ENCODE measurements at places on chromosomes 5 and 9.

DNA sequence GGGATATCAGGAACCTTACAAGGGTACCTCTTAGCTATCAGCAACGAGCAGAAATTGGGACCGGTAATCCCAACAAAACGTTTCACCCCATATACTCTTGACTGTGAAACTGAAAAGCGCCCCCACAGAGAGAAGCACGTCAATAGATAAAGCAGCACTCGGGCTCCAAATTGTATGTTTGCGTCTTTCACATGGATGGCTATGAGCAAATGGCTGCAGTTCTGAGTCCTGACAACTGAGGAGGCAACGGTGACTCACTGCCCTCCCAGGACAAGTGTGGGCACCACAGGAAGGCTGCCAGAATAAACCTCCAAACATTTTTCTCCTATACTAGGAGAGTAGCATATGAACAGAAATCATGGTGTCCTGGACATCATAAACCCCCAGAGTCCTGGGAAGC is 36.6 kb downstream of the SEMA4D start:
- DNase-seq: no peak

DNA sequence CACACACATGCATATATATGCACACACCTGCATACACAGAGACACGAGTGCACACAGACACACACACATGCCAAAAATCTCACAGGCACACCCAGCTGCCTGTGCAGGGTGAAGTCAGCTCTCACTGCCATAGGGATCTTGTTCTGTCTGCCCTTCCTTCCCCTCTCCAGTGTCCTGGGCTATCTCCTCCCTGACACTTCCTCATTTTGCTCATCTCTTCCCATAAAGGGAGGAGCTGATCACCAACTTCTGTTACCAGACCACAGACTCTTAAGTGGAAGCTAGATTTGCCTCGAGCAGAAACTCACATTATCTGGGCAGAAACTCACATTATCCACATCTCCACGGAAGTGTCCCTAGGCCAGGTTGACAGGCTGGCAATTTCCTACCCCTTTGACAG is 28.7 kb downstream of the LCP2 start:
- DNase-seq: no peak

- no peak for DNase-seq
Observed at GRCh38 chr5:109299557-109299956, 110.2 kb downstream of the PJA2 start.

DNA sequence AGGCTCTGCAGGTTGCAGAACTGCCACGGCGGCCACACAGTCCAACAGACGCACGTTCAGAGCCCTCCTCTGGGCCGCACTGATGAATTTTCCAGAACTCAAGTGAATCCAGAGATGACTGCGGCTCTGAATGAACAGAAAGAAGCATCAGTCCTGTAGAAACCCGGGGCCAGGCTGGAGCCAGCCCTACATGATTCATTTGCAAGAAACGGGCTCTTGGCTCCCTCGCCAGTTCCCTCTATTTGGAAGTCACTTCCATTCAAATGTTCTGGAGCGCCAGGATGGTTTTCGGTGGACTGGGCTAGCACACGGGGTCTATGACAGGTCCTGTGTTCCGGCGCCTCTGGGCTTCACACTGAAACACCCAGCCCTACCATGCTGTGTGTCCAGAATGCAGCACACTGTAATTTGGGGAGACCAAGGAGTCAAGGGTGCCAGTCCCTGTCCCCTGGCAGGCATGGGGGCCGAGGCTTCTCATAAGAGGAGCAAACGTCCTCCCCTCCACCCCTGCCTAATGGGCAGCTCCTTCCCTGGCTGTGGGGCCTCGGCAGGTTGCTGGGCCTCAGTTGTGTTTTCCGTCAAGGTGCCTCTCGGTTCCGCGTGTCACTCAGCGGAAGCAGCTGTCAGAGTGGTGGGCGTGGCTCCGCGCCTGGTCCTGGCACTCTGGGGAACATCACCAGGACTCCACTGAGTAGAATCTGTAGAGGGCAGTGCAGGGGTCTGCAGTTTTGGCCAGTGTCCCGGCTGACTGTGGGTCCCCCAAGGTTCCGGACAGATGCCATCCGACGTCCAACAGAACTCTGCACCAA is 18.1 kb upstream of the COL5A1 start:
- no peak for DNase-seq

DNA sequence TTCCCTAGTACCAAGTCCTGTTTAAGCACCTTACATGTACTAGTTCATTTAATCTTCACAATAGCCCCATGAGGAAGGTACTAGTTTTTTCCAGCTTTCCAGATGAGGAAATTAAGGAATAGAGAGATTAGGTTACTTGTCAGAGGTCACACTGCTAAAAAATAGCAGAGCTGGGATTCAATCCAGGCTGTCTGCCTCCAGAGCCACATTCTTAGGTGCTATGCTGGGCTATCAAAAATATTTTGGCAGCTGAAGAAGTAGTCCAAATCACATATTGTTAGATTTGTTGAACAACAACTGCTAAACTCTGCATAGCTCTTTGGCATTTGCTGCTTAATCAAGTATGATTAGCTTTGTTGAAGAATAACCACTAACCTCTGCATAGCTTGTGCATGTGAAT is 591.5 kb upstream of the KLF4 start:
- no peak for DNase-seq

DNA sequence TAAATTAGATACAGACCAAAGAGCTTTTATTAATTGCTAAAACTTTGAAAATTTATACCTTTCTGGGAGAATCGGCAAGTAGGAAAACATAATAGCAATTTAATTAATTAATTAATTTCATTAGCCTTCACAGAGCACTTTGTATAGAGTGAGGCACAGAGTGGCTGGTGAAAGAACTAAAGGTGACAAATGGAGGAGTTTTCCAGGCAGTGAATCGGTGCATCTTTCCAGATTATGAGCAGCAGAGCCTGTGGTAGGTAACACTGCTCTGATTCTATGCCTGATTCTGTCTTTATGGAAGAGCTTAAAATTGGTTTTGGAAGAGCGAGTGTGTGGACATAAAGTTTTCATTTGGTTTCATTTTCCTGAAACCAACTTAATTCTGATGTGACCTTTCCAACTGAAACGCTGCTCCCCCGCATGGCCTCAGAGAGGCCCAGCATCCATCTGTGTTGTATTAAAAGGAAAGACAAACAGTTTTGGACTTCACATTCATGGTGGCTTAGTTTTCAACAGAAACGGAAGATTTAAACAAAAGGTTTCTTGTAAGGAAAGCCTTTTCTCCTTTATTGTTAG is 188.9 kb upstream of the RPS23 start:
- DNase-seq: no peak

GRCh38 chr9:105485131-105485530 is 37.3 kb downstream of the FSD1L start:
- no peak for DNase-seq
